GM23248 (cell line): ENCODE measurements at places on chromosomes 1 and 21. TPM values are rescaled to one million over a fixed set of nuclear protein-coding genes. Genes with fewer than 3 reads are reported as not detected.

VAV3 gene
- polyA plus RNA-seq, result 0.23 and 0.24 TPM in 2 replicates

- DNase-seq, result peak; percentile 64
These were observed 671 bp downstream of the KIF26B start for GRCh38 chr1:245155272-245156040.

DNA sequence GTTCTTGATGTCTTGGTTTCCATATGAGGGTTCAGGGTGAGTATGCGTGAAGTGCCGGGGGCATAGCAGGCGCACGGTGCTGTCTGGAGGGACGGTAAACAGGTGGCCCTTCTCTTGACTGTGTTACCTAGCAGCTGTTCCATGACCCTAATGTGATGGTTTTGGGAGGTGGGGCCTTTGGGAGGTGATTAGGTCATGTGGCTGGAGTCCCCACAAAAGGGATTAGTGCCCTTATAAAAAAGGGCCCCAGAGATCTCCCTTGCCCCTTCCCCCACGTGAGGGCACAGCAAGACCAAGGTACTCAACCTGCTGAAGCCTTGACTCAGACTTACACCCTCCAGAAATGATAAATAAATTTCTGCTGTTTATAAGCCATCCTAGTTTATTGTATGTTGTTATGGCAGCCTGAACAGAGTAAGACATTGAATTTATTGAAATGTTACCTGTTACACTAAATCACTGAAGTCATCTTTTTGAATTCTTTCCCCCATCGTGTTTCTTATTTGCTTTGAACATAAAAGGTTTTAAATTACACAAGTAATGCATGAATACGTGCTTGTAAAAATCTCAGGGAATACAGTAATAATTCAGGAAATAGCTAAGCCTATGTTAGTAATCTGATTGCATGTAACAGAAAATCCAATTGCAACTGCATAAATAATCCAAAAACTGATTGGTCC is 15.6 kb downstream of the TRAPPC10 start:
- DNase-seq, result no peak

GRCh38 chr1:178649582-178650350 is 75.3 kb upstream of the RALGPS2 start:
- DNase-seq, result no peak

DNA sequence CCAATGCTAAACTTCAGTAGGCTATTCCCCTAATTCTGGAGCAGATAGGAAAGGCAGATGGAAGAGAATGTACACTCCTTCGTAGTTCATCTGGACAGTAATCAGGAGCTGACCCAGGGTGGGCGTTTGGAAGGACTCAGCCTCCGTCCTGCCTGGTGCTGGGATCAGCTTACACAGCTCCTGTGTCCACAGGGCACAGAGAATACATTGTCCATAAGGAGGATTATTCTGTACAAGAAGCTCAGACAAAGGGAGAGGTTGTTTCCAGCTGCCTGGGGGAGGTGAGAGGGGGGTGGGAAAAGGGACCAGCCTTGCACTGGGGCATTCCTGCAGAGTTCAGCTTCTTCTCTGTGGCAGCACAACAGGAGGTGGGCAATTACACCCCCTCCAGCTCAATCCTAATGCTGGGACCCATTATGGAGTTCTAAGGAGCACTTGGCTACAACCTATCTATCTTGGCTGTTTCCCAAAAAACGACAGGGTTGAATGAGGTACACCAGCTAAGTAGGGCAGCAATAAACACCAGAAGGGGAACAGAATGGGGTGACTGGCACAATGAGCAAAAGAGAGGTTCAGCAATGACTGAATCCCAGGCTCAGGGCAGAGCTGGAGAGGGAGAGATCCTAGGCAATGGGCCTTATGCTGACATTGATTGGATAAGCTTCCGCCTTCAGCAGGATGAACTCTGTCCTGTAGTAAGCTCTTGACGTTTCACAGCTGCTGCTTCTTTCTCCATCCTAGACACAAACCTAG is 7.4 kb downstream of the MED8 start:
- DNase-seq, result no peak

DNA sequence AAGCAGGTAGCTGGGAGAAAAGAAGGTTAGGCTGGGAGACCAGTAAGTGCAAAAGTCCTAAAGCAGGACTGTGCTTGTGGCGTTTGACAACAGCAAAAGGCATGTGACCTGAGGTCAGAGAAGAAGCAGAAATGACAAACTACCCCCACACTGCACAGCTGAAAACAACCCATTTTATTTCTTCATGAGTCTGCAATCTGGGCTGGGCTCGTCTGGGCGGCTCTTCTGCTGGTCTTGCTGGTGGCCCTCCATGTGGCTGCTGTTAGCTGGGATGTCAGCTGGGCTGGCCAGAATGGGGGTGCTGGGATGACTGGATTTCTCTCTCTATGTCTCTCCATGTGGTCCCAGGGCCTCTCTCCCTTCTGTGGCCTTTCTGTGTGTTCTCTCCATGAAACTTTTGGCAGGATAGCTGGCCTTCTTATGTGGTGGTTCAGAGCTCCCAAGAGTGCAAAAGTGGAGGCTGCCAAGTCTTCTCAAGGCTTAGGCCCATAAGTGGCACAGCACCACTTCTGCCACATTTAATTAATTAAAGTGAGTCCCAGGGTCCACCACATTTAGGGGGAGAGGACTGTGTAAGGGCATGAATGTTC is 128.6 kb downstream of the RIPK4 start:
- no peak for DNase-seq

PIGM gene
- polyA plus RNA-seq, result 5.4 and 5.7 TPM in 2 replicates

DNA sequence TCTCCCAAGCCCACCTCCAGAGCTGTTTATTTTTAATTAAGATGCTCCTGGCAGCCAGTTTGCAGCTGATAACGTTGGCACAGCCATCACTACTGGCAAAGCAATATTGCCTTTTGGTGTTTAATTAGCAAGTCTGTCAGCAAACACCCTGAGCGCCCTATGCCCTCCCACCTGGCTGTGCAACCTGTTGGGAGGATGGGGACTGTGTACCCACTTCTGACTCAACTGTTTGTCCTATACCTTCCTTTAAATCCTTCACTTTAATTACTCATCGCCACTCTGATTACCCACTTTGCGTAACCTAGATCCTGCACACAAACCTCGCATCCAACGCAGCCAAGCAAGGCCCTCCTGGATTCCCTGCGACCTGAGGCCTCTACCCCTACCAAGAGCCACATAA is 67.1 kb downstream of the BCAR3 start:
- DNase-seq, result no peak

LRRC53 gene
- not detected in 2 replicates for polyA plus RNA-seq
